Activated naive CD4-positive, alpha-beta T cell treated with anti-CD3 and anti-CD28 coated beads for 36 hours (primary cell): ENCODE measurements at places on chromosomes 13 and 19.

DNA sequence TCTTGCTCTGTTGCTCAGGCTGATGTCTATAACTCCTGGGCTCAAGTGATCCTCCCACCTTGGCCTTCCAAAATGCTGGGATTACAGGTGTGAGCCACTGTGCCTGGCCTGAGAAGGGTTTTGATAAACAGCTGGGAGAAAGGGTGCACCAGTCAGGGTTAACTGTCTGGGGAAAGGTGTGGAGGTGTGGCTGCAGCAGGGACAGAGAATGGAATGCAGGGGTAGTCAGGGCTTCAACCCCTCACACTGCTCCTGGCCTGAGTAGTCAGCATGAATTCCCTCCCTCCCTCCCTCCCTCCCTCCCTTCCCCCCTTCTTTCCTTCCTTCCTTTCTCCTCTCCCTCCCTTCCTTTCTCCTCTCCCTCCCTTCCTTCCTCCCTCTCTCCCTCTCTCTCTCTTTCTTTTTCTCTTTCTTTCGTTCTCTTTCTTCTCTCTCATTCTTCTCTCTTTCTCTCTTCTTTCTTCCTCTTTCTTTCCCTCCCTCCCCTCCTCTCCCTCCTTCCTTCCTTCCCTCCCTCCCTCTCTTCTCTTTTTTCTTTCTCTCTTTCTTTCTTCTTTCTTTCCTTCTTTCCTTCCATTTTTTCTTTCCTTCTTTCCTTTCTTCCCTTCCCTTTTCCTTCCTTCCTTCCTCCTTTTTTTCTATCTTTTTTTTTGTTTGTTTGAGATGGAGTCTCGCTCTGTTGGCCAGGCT, 16.0 kb downstream of the MYO1F start:
- H3K4me1 ChIP-seq, result peaks cover 11% of the 10 kb centered on the region
- H3K36me3 ChIP-seq, result no peaks in the 10 kb centered on the region
- no peaks in the 10 kb centered on the region for H3K27me3 ChIP-seq
- no peak overlapping the region for H3K27ac ChIP-seq
- H3K4me3 ChIP-seq, result no peak overlapping the region

- H3K27ac ChIP-seq, result no peak overlapping the region
- DNase-seq, result no peak
- H3K36me3 ChIP-seq, result no peaks in the 10 kb centered on the region
These were observed 81.2 kb upstream of the KLF12 start for GRCh38 chr13:74215420-74215819.

DNA sequence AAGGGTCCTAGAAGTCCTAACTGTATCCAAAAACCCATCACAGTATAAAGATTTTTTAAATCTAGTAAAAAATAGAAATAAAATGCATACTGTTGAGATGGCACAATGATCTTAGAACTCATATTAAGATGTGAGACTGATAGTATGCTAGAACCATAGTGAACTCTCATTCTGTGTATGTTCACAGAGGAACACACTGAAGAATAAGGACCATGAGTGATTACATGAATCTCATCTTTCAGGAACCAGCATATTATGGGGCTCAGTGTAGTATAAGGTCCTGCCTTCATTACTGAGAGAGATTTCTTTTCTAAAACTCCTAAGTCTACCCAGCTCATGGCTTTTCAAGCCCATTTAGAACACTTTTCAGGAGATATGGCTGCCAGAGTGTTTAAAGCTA, 59.8 kb upstream of the RFC3 start:
- no peak overlapping the region for H3K4me3 ChIP-seq
- H3K27ac ChIP-seq, result no peak overlapping the region
- no peaks in the 10 kb centered on the region for H3K27me3 ChIP-seq
- H3K4me1 ChIP-seq, result no peaks in the 10 kb centered on the region
- no peak for DNase-seq

DNA sequence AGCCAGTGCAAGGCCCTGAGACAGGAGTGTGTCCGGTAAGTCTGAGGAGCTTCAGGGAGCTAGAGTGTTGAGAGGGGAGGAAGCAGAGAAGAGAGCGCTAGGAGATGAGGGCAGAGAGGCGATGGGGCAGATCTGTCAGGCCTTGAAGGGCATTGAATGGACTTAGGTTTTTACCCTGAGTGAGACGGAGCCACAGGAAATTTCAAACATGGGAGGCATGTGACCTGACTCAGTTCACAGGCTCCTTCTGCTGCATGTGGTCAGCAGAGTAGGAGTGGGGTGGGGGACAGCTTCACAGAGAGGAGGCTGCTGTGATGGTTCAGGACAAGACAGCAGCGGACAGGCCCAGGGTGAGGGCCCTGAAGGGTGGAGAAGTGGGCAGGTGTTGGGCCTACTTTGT, 2.5 kb upstream of the FAM98C start:
- H3K4me3 ChIP-seq, result no peak overlapping the region
- H3K27ac ChIP-seq, result no peak overlapping the region
- no peaks in the 10 kb centered on the region for H3K27me3 ChIP-seq
- no peak for DNase-seq
- H3K4me1 ChIP-seq, result peaks cover 20% of the 10 kb centered on the region

DNA sequence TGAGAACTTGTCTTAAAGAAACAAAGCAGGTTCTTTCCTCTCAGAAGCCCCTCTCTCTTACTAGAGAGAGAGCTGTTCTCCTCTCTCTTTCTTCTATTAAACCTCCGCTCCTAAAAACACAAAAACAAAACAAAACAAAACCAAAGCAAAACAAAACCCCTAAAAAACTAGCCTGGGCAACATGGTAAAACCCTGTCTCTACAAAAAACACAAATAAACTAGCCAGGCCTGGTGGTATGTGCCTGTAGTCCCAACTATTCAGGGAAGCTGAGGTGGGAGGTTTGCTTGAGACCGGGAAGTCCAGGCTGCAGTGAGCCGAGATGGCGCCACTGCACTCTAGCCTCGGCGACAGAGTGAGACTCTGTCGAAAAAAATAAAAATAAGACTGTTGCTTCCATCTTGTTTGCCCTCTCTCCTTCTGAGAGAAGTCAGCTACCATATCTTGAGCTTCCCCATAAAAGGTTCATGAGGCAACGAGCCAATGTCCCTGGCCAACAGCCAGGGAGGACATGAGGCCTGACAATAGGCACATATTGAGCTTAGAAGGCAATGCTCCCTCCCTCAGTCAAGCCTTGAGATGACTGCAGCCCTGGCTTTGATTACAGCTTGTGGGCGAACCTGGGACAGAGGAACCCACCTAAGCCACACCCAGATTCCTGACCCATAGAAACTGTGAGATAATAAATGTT, 17.5 kb upstream of the FLT3 start:
- no peaks in the 10 kb centered on the region for H3K36me3 ChIP-seq
- H3K27ac ChIP-seq, result no peak overlapping the region
- H3K27me3 ChIP-seq, result peaks cover 4% of the 10 kb centered on the region
- peaks cover 5% of the 10 kb centered on the region for H3K4me1 ChIP-seq
- no peak overlapping the region for H3K4me3 ChIP-seq

DNA sequence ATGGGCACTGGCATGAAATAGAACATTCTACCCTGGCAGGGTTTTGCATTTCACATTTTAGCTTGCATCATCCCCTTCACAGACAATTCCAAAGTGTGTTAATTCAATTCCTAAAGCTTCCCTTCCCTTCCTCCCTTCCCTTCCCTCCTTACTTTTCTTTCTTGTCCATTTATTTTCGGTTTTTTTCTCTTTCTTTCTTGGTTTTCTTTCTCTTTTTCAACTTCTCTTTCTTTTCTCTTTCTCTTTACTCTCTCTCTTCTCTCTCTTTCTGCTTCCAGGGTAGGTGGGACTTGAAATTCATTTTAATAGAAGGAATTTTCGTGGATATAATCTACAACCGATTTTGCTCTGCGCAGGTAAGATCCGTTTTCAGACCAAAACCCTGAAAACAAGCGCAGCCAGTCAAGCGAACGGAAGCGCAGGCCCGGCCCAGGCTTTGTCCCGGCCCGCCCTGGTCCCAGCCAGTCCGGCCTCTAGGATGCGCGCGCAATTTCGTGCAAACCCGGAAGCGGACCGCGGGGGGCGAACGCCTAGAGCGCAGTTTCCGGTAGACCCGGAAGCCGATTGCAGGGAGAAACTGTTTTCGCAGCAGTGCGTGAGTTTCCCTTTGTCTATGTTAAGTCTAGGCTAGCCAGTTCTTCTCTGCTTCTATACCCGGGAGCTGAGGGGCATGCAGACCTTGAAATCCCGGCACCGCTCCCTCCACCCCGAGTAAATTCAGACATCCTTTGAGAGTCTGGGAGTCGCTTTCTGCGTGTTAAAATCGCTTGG, at the start of gene ZNF528:
TSS of gene ZNF528 (plus strand) at position 540 of the 771 bp plus-strand sequence. CDS start 4,165 bp downstream, outside the sequence.
- H3K27ac ChIP-seq, result peak within 1 kb of the TSS; percentile 75
- peaks cover 69% of the 10 kb centered on the region for H3K36me3 ChIP-seq
- DNase-seq, result peak; percentile 95
- peaks cover 15% of the 10 kb centered on the region for H3K4me1 ChIP-seq
- H3K4me3 ChIP-seq, result peak within 1 kb of the TSS; percentile 76
